NT2/D1 (cell line): ENCODE measurements at places on chromosomes 4 and X.

DNA sequence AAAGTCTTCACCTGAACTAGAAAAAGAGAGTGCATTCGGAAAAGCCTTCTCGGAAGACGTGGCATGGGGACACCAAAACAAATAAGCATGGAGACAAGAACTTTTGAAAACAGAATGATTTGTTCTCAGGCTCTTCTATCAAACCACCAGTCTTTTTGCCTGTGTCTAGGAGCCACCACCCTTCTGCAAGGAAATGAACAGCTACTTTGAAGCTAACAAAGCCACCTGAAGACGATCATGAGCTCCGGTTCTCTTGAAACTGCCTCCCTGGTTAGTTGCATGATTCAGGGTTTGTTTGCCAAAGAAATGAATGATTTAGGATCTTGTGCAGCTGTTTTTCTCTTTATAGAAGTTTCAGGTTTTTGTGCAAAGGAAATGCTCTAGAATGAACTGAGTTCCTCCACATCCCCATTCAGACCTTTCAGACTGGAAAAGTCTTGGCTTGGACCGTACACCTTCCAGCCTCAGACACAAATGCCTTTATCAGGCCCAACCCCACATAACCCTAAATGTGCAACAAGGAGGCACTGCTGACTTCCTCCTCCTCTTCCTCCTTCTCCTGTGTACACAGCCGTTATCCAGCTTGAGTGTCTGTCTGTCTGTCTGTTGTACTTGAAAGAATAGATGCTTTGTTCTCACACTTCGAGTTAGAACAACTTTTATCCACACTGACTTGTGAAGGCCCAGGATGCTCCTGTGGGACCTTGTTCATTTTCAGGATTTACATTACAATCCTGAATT, 334.8 kb upstream of the KLF3 start:
- no peak for DNase-seq

- no peak for DNase-seq
These were observed 19.7 kb upstream of the MTM1 start for GRCh38 chrX:150548684-150549083.

- no peak for DNase-seq
These were observed 50.6 kb downstream of the CCDC149 start for GRCh38 chr4:24862073-24862751.

DNA sequence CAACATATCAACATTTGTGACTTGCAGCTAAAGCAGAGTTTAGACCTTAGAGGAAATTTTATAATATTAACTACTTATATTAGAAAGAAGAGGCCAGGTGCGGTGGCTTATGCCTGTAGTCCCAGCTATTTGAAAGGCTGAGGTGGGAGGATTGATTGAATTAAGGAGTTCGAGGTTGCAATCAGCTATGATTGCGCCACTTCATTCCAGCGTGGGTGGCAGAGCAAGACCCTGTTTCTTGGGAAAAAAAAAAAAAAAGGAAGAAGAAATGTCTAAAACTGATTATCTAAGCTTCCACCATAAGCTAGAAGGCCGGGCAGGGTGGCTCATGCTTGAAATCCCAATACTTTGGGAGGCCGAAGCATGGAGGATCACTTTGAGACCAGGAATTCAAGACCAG, 42.0 kb upstream of the USP9X start:
- DNase-seq = no peak

DNA sequence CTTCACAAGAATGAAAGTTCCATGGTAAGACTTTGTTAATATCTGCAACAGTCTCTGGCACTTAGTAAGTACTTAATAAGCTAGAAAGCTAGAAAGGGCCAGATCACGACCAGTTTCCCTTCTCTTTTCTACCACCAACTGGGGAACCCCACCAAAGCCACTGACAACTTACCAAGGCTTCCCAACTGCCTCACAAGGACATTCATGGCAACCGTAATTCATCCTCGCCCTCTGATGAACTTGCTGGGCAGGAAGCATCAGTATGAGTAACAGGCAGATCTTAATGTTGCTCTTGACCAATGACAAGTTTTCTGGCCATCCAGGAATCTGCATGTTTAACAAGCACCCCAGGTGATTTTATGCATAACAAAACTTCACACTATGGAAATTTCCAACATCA, 23.2 kb upstream of the ZCCHC13 start:
- DNase-seq = no peak

- no peak for DNase-seq
These were observed 884 bp downstream of the RELL1 start for GRCh38 chr4:37685161-37685822.

DNA sequence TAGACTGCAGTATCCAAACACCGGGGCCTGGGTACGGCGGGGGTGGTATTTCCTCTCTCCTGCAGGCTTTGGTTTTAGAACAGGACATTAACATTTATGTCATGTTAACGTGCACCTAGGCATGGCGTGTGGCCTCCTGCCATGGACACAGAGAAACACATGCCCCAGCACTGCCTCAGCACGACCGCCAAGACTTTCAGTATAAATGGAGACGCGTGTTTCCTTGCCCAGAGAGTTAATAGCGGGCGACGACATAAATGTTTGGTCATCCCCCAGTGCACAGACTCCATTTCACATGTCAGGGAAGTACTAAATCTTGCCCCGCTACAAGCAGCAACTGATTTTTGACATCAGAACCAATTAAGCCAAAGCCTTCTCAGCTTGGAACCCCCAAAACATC, 737.9 kb downstream of the RAB28 start:
- no peak for DNase-seq

DNA sequence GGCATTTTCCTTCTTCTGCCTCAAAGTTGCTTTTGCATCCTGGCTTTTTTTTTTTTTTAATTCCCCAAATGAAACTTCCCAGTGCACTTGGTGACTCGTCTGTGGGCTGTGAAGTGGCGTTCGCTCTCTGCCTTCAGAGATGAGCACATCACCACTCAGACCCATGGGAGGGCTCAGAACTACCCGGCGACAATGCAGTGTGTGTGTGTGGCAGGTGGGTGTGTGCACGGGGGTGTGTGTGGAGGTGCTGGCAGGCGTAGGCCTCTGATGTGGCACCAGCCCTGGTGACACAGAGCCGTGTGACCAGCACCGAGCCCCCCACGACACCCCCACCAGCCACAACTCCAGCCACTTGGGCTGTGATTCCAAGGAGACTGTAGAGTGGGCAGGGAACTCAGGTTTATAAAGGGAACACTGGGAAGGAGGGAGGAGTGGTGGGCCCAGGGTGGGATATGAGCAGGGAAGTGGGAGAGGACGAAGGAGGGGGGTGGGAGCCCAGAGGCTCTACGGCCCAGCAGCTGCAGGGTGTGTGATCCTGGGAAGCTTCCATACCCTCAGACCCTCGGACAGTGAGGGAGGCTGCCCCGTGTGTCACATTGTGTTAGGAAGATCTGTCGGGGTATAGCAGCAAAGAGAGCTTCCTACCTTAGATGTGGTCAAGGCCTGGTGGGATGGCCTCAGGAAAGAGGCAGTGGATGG, 6.0 kb upstream of the WFS1 start:
- no peak for DNase-seq

DNA sequence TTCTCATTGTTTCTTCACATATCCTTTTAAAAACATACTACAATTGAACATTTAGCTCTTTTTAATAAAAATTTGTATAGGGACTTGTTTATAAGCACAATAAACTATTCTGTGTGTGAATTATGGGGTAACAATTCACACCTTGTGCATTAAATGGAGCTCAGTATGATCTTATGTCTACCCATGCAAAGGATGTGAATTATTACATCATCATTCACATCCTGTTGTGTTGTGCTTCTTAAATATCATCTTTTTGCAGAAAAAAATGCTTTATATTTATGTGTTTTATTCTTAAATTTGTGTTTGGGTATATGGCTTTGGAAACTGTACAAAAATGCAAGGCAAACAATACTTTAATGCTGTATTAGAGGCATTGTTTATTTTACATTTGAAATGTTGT, 96.7 kb upstream of the PABPC4L start:
- no peak for DNase-seq

GRCh38 chrX:41722214-41722613, 1.8 kb upstream of the GPR82 start:
- no peak for DNase-seq

- no peak for DNase-seq
These were observed 327.5 kb upstream of the FRG1 start for GRCh38 chr4:189613207-189613606.
